ENCODE measurements at places on chromosomes 16 and 17.

- DNase-seq = no peak
Measured at GRCh38 chr17:81418710-81419318, 23.6 kb downstream of the BAHCC1 start.

DNA sequence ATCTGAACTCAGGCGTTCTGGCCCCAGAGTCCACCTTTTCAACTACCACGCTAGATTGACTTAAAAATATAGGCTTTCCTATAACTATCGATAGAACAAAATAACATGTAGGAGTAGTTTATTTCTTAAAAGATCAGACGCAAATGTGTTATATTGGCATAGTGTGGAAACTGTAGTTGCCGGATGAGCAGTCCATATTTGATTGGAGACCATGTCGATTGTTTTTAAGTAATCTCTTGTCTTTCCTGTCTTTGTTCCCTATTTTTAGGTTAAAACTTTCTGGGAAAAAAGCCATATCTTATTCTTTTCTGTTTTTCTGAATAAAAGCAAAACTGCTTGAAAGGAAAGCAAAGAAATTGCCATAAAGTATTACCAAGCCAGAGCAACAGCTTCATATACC lies 53.1 kb downstream of the GAN start:
- no peak for DNase-seq

- DNase-seq = no peak
Measured at GRCh38 chr17:78884148-78884825, 18.7 kb downstream of the CEP295NL start.

- DNase-seq = no peak
Measured at GRCh38 chr17:15915961-15916360, 29.0 kb upstream of the ADORA2B start.

- DNase-seq = no peak
Measured at GRCh38 chr16:733382-734207, 6.7 kb downstream of the HAGHL start.

DNA sequence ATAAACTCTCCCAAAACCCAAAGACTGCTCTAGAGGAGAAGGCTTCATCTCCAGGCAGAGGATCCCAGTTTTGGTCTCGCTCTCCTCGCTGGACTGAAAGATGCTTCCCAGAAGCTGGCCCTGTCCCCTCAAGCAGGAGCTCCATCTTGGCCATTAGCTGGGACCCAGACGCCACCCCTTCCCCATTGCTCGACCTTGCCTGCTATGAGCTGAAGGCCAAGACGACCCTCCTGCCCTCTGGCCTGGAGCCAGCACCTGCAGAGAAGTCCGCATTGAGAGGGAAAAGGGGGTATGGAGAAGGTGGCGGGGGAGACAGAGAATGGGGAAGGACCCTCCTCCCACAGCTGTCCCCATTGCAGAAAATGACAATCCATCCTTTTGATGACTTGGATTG lies 3.6 kb upstream of the RCVRN start:
- DNase-seq = no peak

DNA sequence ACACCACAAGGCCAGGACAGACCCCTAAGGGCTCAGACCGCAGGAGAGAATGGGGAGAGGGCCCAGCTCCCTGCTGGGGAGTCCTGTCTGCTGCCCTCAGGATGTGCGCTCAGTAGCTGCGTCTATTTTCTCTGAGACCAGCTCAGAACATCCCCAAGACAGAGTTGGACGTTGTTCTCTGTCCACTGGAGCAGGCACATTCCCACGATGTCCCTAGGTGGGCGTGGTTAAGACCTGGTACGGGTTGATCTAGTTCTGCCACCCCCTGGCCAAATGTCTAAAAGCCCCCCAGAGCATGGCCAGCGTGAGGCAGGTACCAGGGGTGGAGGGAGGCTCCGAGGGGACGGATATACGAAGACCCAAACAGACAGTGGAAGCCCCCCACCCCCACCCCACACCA lies 842 bp upstream of the CALB2 start:
- DNase-seq = no peak

- DNase-seq = no peak
Measured at GRCh38 chr16:74611721-74612120, 4.8 kb upstream of the GLG1 start.

DNA sequence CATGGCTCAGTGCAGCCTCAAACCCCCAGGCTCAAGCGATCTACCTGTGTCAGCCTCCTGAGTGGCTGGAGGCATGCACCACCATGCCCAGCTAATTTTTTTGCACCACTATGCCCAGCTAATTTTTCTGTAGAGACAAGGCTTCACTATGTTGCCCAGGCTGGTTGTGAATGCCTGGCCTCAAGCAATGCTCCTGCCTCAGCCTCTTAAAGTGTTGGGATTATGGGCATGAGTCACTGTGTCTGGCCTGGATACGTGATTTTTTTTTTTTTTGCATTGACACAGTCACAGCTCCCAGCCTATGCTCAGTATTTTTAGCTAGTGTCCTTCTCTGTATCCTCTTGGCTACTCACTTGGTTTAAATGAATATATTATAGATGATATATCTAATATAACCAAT lies 377.0 kb upstream of the TNRC6C start:
- DNase-seq = no peak

DNA sequence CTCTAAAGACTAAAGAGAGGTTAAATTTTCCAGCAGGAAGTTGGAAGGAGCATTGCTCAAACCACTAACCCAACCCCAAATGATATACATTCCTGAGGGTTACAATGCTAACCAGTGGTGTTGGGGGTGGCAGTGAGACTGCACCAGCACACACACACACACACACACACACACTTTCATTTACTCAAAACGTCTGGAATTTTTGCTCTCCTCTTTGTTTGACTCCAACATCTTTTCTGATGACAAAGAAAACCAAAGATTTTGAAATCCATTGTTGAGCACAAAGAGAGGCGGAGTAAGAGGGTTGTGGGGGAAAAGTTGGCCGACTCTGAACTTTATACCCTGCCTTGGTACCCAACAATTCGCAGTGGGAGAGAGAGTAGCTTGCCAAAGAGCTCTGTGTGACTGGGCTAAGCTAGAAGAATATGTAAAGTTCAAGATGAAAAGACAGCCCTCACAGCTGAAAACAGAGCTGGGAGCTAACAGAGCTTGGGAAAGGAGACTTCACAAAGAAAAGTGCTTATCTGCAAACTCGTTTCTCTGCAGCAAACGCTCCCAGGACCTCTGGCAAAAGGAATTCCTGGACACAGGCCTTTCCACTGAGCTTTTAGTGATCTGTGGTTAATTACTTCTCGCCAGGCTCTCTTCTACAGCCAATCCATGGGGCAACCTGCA lies 426.0 kb upstream of the CDH11 start:
- DNase-seq = no peak

DNA sequence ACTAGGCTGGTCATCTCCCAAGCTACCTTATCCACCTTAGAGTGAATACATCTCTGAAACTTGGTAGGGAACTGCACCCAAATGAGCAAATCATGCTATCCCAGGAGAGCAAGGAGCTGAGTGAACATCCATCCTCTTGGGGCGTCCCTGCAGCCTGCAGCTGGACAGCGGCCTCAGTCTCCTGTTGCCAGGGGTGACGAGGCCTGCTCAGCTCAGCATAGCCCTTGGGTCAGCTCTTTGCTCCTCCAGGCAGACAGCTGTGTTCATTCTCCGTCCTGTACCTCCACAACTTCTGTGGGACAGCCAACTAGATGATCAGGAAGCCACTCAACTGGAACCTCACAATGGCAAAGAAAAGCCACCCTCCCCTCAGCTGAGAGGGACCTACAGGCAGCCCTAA lies 111.9 kb downstream of the SOCS1 start:
- no peak for DNase-seq

DNA sequence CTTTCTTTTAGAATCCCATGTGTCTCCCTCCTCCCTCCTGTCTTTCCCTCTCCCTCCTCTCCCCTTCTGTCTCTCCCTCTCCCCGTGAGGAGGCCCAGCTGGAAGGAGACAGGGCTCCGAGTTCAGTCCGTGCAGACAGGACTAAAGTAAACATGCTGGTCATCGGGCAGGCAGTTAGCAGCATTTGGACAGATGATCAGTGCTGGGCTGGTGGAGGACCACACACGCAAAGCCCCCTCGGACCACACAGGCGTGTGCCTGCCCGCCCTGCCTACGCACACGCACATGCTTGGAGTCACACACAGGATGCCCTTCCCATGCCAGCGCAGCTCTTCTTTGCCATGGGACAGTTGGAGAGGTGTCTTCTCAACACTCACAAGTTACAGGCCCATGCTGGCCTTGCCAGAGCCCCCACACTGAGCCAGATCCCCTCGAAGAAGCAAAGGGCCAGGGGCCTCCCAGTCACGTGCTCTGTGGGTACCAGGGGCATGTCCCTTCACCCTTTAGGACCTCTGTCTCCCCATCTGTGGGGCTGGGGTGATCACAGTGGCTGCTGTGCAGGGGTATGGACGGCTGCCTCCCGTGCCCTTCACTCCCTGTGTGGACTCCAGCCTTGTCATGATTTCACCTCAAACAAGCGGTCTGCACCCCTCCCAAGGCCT lies 215.7 kb upstream of the FOXF1 start:
- DNase-seq = no peak

GRCh38 chr16:70476272-70477020 lies 22.1 kb downstream of the FCSK start:
- DNase-seq = no peak

- DNase-seq = no peak
Measured at GRCh38 chr16:10145542-10146035, 36.6 kb downstream of the GRIN2A start.

DNA sequence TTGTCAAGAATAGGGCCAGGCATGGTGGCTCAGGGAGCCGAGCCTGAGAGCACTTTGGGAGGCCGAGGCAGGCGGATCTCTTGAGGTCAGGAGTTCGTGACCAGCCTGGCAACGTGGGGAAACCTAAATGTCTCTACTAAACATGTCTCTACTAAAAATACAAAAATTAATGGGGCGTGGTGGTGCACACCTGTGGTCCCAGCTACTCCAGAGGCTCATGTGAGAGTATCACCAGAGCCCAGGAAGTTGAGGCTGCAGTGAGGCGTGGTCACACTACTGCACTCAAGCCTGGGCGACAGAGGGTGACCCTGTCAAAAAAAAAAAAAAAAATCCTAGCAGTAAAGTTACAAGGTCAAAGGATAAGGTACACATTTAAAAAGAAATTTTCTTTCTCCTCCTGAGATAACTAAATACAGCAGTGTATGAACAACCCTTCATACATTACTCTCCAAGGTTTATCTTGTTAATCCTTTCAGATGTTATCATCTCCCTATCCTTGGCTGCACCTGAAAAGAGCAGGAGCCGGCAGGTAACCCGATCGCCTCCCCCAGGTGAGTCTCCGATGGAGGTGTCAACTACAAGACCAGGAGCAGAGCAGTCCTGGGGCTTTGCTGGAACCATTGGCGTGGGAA lies 122.3 kb downstream of the GOSR1 start:
- no peak for DNase-seq

- DNase-seq = no peak
Measured at GRCh38 chr16:68259007-68259825, 5.1 kb upstream of the SLC7A6 start.

DNA sequence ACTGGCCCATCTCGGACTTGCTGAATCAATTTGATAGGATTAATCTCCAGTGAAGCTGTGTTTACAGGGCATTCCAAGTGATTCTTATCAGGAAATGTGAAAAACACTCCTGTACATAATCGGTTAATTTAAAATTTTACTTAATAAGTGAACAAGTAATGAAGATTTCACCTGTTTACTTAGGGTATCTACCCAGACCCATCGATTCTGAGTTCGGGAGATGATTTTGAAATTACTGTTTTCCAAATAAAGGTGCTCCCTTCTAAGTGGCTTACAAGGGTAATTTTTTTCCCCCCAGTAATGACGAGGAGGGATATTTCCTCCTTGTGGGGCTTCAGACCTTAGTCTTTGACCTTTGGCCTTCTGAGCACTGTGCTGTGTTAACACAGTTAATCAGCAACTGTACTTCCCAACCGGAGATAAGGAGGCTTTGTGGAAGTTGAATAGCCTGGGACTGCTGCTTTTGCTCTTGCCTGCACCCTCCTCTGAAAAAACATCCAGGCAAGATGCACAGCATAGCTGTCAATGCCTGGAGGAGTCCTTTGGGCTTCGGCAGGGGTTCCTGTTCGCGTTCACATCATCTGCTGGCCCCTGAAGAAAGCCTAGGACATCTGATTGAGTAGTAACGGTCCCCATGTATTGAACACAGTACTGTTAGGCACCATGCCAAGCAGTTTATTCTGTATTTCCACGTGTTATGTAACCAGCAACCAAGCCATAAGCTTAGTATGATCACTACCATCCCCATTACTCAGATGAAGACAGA lies 1.8 kb downstream of the FAHD1 start:
- DNase-seq = no peak

GRCh38 chr17:6110592-6110991 lies 40.4 kb downstream of the WSCD1 start:
- no peak for DNase-seq

GRCh38 chr17:8038954-8039610 lies at the start of gene ALOX15B:
TSS of gene ALOX15B (plus strand) at chr17:8039059. CDS start at chr17:8039156, 97 bp downstream.
- no peak for DNase-seq

GRCh38 chr16:81866820-81867440 lies 87.8 kb downstream of the PLCG2 start:
- no peak for DNase-seq

- no peak for DNase-seq
Measured at GRCh38 chr16:76276745-76277438, at the start of gene CNTNAP4. TSS of gene CNTNAP4 (plus strand) at chr16:76277401. CDS start at chr16:76277663, 262 bp downstream.

All from stimulated activated CD8-positive, alpha-beta memory T cell treated with anti-CD3 and anti-CD28 coated beads, Interleukin-4, amount 100 ng/mL, for 4 hours (primary cell).